ENCODE measurements at places on chromosomes 3 and 15. TPM values are rescaled to one million over a fixed set of nuclear protein-coding genes. Genes with fewer than 3 reads are reported as not detected.

The PATL2 gene
- 6.3 TPM for total RNA-seq

The A4GNT gene
- total RNA-seq = not detected

DNA sequence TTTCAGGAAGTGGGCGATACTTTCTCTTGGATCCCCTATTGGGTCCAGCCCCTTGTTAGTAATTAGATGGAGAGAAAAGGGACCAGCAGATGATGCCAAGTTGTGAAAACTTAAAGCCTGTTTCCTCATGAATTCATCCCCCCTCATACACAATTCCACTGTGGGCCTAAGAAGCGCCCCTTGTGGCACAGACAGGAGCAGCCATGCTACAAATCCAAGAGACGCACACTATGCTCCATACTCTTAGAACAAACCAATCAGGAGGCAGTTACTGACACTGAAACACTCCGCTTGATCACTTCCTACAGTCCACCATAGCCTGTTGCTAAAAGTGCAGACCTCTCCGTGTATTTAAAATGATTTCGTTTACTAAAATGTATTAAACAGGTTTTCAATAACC is 111.3 kb upstream of the ARRDC4 start:
- DNase-seq = no peak
- H3K27me3 ChIP-seq = peaks cover 3% of the 10 kb centered on the region
- no peaks in the 10 kb centered on the region for H3K4me1 ChIP-seq
- no peak overlapping the region for H3K4me3 ChIP-seq
- no peaks in the 10 kb centered on the region for H3K36me3 ChIP-seq

GRCh38 chr15:89197503-89197971 is 23.8 kb downstream of the RLBP1 start:
- H3K27me3 ChIP-seq = no peaks in the 10 kb centered on the region
- H3K27ac ChIP-seq = peak overlapping the region; percentile 60
- DNase-seq = peak; percentile 51
- H3K36me3 ChIP-seq = peaks cover 27% of the 10 kb centered on the region

- peaks cover 6% of the 10 kb centered on the region for H3K36me3 ChIP-seq
- DNase-seq = no peak
- H3K4me1 ChIP-seq = peaks cover 53% of the 10 kb centered on the region
- no peaks in the 10 kb centered on the region for H3K27me3 ChIP-seq
- H3K4me3 ChIP-seq = no peak overlapping the region
These were observed 8.8 kb downstream of the STOML1 start for GRCh38 chr15:73983211-73983727.

GRCh38 chr15:58146749-58147148 is 8.6 kb downstream of the AQP9 start:
- no peak for DNase-seq
- H3K36me3 ChIP-seq = no peaks in the 10 kb centered on the region
- no peak overlapping the region for H3K4me3 ChIP-seq
- H3K27ac ChIP-seq = no peak overlapping the region
- H3K27me3 ChIP-seq = peaks cover 4% of the 10 kb centered on the region
- H3K4me1 ChIP-seq = no peaks in the 10 kb centered on the region
